ENCODE measurements at places on chromosomes 5 and 9. TPM values are rescaled to one million over a fixed set of nuclear protein-coding genes. Genes with fewer than 3 reads are reported as not detected.

Gene NDST1
- total RNA-seq: 73.7 TPM

DNA sequence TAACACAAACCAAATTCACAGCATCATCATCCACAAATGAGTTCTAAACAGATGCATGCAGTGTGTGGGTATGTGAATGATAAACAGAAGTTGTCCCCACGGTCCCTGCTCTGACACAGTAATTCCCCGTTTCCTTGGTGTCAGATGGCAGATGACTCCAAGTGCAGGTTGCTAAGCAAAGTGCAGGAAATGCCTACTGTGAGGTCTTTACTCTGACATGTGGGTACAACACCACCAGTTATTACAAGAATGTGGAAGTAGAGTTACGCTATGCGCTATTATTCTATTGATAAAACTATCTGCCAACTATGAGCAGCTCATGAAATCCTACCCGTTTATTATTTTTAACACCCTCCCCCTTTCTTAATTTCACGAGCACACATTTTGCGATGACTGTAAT lies 448.9 kb downstream of the BNC2 start:
- DNase-seq: no peak

- DNase-seq: no peak
These were observed 181.4 kb upstream of the TBCA start for GRCh38 chr5:77957516-77957915.

DNA sequence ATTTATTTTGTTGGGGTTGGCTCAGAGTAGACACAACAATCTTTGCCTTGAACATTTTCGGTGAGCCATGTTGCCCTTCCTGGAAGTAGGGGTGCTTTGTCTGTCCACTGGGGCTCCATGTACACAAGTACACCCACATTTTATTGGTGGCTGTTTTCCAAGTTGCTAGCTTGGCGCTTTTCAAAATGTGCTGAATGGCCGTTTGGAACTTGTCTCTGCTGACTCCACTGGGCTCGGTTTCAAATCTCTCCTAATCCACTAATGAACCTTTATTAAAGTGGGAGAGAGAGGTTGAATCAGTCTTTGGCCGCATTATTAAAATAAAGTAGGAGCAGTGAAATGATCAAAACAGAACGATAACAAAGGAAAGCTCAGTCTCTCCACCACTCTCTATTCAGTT lies 64.6 kb upstream of the TAF11L2 start:
- DNase-seq: no peak

Gene F12
- 0.94 TPM for total RNA-seq

Gene HAND1
- total RNA-seq: not detected

DNA sequence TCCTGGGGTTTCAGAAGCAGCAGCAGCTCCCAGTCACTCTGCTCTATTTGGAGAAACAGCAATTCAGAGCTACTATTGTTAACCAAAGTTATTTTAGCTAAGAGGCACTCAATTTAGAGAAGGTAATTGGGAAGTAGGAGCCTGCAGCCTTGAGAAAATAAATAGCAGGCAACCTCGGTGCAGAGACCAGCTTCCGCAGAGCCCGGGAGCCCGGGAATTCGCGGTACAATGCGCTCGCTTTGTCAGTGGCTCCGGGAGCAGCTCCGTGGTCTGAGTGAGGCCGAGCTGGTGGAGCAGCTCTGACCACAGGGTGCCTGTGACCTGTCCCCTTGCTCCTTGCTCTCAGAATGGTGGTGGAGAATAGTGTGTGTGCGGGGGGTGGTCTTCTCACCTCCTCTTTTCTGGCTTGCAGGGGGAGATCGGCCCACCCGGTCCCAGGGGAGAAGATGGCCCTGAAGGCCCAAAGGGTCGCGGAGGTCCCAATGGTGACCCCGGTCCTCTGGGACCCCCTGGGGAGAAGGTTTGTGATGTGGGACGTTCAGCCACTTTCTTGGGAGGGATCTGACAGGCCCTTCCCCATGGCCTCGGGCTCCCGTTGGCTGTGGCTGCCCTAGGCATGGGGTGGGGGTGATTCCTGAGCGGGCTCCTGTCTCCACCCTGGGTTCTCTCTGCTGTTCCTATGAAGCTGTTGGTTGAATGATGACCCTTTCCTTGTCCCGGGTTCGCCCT lies 95.9 kb upstream of the FCN2 start:
- peak; percentile 26 for DNase-seq

Gene PCDH12
- not detected for total RNA-seq

- DNase-seq: peak; percentile 70
These were observed 82.1 kb downstream of the GAPVD1 start for GRCh38 chr9:125343518-125344275.

- no peak for DNase-seq
These were observed 28.9 kb upstream of the EEIG1 start for GRCh38 chr9:128009639-128010038.

GRCh38 chr5:155200608-155201007 lies 187.1 kb downstream of the KIF4B start:
- no peak for DNase-seq

Gene IL4
- total RNA-seq: not detected

DNA sequence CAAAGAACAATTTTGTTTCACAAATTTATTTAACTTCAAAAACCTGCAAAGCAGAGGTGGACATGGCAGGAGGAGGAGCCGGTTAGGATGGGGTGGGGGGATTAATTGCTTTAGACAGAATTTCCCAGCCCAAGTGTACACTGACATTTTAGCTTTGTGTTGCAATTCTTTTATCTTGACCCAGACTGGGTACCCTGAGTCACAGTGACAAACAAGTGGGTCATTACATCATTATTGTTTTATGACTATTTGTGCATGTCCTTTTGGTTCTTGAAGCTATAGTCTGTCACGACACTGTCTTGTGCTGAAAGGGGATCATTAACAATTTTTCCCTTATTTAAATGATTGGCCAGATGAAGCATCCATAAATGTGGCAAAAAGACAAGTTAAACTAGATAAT lies 84.5 kb upstream of the VCAN start:
- no peak for DNase-seq

Gene PCDHGB3
- total RNA-seq: 1.8 TPM

Gene KLHL3
- 1.2 TPM for total RNA-seq

Gene PCDHB15
- total RNA-seq: 4.6 TPM

GRCh38 chr5:167886196-167886595 lies 405.2 kb upstream of the WWC1 start:
- DNase-seq: no peak

- DNase-seq: no peak
These were observed 211.6 kb downstream of the DTWD2 start for GRCh38 chr5:118776755-118777154.

Gene SLC45A2
- total RNA-seq: 0.05 TPM

- peak; percentile 51 for DNase-seq
These were observed at the start of gene SPACA9 for GRCh38 chr9:132878695-132879456. SPACA9 (plus strand) TSS chr9:132878898; CDS start chr9:132883948, 5,050 bp downstream.

GRCh38 chr9:9949368-9949767 lies 663.4 kb downstream of the PTPRD start:
- DNase-seq: no peak

- DNase-seq: no peak
These were observed 6.3 kb upstream of the DNAJB5 start for GRCh38 chr9:34983209-34983608.

Gene SPINK4
- total RNA-seq: not detected

DNA sequence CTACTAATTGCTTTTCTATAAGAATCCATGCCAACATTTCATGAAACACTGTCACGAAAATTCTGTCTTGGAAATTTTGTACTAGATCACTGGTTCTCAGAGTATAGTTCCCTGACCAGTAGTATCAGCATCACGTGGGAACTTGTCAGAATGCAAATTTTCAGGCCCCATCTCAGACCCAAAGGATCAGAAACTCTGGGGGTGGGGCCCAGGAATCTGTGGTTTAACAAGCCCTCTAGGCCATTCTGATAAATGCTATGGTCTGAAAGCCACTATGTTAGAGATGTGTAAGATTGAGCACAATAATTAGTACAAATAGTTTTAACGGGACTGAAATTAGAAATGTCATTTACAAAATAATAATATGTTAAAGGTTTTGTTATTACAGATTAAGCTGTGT lies 615.7 kb upstream of the ARRDC3 start:
- DNase-seq: no peak

Gene PHF24
- not detected for total RNA-seq

Gene PPIC
- 57.6 TPM for total RNA-seq

GRCh38 chr9:35858458-35858857 lies 11.7 kb downstream of the OR13J1 start:
- no peak for DNase-seq

DNA sequence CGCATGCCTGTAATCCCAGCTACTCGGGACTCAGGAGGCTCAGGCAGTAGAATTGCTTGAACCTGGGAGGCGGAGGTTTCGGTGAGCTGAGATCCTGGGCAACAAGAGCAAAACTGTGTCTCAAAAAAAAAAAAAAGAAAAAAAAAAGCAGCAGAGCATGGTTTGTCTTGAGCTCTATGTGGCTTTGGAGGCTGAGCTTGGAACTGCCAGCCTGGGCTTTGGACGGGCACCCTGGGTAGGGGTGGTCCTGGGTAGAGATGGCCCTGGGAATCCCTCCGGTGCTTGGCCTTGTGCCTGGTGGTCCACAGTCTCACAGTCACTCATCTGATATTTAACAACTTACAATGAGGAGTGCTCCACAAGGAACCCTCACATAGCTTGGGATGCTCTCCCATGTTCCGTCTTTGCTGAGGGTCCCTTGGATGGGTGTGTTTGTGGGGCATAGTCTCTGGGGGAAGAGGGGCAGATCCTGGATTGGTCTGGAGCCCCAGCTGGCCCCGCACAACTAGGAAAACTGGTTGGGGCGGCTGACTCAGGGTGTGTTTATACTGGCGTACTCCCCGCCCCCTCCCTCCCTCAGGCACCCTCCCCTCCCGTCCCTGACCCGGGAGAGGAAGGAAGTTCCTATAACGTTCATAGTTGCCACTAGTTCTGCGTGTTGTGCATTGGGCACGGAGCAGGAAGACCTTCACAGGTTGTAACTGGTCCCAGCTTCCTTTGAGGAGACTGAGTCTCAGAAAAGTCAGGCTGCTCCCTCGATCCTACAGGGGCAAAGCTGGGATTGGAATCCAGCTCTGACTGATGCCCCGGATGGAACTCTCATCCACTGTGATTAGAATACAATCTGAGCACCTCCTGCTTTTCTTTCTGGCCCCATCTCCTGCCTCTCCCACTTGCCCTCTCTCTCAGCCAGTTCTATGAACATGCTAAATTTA lies 11.2 kb downstream of the IER5L start:
- peak; percentile 62 for DNase-seq

GRCh38 chr9:114464281-114465051 lies 40.8 kb downstream of the WHRN start:
- DNase-seq: no peak

Gene CCDC192
- not detected for total RNA-seq

Gene GRIN3A
- total RNA-seq: not detected

- peak; percentile 98 for DNase-seq
These were observed 205.5 kb upstream of the SLC24A2 start for GRCh38 chr9:19994296-19994695.

Gene SLC25A48
- not detected for total RNA-seq

GRCh38 chr9:23229890-23230317 lies 596.1 kb downstream of the ELAVL2 start:
- no peak for DNase-seq

- peak; percentile 88 for DNase-seq
These were observed 72.0 kb downstream of the HRH2 start for GRCh38 chr5:175729829-175730277.

GRCh38 chr9:17802249-17802857 lies 223.5 kb downstream of the SH3GL2 start:
- no peak for DNase-seq

DNA sequence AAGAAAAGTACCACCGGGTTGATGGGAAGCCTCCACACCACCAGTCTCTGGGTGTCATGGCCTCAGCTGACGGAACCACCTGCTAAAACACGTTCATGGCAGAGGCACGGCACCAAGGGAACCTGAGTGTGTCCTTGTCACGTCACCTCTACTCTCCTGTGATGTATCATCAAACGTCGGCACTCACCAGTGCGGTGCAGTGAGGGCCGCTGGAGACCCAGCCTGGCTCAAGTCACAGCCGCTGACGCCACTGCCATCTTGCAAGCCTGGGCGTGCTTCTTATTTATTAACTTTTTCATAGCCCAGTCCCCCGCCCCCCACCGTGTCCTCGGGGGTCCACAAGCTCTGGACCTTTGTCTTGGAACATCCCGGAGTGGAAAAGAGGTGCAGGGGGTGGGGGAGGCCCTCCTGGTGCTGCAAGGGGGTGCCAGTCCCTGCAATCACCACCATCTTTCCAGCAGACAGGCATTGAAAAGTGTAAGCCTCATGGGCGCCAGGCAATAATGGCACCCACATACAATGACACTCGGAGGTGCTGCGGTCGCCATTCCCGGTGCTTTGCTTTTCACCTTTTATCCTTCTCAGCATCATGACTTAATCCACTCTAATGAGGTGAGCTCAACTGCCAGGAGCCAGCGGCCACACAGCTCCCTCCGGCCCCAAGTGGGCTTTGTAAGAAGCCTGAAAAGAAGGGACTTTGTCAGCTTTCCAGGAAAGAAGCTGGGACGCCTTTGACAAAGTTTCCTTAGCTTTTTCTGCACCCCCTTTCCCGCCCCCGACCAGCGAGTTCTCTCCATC lies 202.3 kb upstream of the IRX1 start:
- no peak for DNase-seq

DNA sequence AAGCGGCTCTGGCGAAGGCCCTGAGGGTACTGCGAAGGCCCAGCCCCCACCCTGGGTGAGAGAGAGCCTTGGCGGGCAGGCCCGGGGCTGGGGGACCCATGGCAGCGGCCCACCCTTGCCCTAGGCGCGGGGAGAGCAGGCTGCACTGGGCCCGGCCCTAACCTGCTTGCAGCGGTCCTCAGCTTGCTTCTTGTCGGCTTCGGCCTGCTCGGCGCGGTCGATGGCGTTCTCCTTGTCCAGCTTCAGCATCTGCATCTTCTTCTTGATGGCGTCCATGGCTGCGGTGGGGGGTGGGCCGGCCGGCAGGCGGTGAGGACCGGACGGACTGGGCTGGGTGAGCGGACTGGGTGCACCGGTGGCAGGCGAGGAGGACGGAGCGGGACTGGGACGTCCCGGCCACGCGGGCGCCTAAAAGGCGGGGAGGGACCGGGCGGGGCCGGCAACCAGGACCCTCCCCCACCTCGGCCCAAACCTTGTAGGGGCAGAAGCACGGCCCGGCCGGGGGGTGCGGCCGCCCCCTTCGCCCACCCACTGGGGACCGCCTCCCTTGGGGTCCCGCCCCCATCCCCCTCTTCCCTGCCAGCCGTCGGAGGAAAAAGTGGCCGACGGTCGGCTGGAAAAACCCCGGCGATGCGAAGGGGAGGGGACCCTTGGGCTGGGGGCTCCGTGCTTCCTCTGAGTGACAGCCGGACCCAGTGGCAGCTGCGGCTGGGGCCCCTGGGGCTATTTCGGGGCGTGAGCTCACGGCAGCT lies at the start of gene TPM2:
TPM2 (minus strand) TSS at position 384 of the 752 bp plus-strand sequence; CDS start at position 276, 108 bp downstream.
- no peak for DNase-seq

GRCh38 chr5:116480894-116481510 lies 93.6 kb downstream of the SEMA6A start:
- DNase-seq: no peak

Gene CORO2A
- total RNA-seq: 0.78 TPM

- DNase-seq: no peak
These were observed 195.7 kb downstream of the CRB2 start for GRCh38 chr9:123551734-123552133.

DNA sequence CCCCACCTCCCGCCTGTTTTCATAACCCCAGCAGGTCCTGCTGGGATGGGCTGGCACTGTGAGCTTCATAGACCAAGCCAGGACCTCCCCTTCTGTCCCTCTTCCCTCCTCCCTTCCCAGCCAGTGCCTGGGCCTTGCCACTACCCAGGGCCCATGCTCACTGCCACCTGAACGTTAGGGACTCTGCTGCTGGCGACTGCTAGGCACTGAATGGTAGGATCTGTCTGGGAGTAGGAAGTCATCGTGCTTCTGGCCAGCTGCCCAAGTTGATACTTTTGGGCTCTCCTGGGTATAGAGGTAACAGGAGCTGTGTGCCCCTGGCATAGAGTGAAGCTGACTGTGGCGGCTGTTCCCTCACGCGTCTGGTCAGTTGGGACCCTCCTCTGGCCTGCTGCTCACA lies 8.4 kb downstream of the TRIM41 start:
- no peak for DNase-seq
